Upper lobe of left lung (tissue), 6 donors: ENCODE measurements at places on chromosomes 4 and X. TPM values are rescaled to one million over a fixed set of nuclear protein-coding genes. Genes with fewer than 3 reads are reported as not detected.

FAM13A gene
- total RNA-seq = 27.8 TPM

TKTL2 gene
- total RNA-seq = not detected

DDX53 gene
- total RNA-seq = not detected

TRAM1L1 gene
- total RNA-seq = 1.4 TPM

ARHGEF6 gene
- 22.0 TPM for total RNA-seq

NPY1R gene
- 3.2 TPM for total RNA-seq

F9 gene
- total RNA-seq = not detected

CLTRN gene
- 0.88 TPM for total RNA-seq

IL1RAPL2 gene
- not detected for total RNA-seq

FGF2 gene
- 10.0 TPM for total RNA-seq

KCND1 gene
- 0.61 TPM for total RNA-seq

PNMA6F gene
- total RNA-seq = not detected

SSX3 gene
- total RNA-seq = not detected

NUDT10 gene
- 0.34 TPM for total RNA-seq

SCML1 gene
- 10.3 TPM for total RNA-seq

AVPR2 gene
- not detected for total RNA-seq

SYP gene
- 3.3 TPM for total RNA-seq

SPOCK3 gene
- 0.15 TPM for total RNA-seq

TXK gene
- 10.2 TPM for total RNA-seq

GIMD1 gene
- total RNA-seq = not detected

ABLIM2 gene
- total RNA-seq = 9.3 TPM

CITED1 gene
- 2.1 TPM for total RNA-seq

ARHGEF38 gene
- total RNA-seq = 5.9 TPM

NXT2 gene
- total RNA-seq = 2.1 TPM

ZNF81 gene
- total RNA-seq = 8.2 TPM

LRIT3 gene
- 0.59 TPM for total RNA-seq

GBA3 gene
- total RNA-seq = 1.6 TPM

BMPR1B gene
- total RNA-seq = 3.1 TPM

FDCSP gene
- total RNA-seq = not detected

SGMS2 gene
- total RNA-seq = 274 TPM

TKTL1 gene
- not detected for total RNA-seq

SSX1 gene
- total RNA-seq = not detected

NPY5R gene
- not detected for total RNA-seq
